Small intestine (tissue), 16 donors: ENCODE measurements at places on chromosomes 3 and 15. TPM values are rescaled to one million over a fixed set of nuclear protein-coding genes. Genes with fewer than 3 reads are reported as not detected.

Gene GOLGA6B
- polyA plus RNA-seq, result not detected

Gene MKRN3
- 0.39 TPM for polyA plus RNA-seq

- no peak for DNase-seq
- H3K27me3 ChIP-seq, result no peaks in the 10 kb centered on the region
- no peak overlapping the region for H3K4me3 ChIP-seq
- H3K4me1 ChIP-seq, result peaks cover 38% of the 10 kb centered on the region
Measured at GRCh38 chr15:77527164-77527778, 105.4 kb downstream of the LINGO1 start.

DNA sequence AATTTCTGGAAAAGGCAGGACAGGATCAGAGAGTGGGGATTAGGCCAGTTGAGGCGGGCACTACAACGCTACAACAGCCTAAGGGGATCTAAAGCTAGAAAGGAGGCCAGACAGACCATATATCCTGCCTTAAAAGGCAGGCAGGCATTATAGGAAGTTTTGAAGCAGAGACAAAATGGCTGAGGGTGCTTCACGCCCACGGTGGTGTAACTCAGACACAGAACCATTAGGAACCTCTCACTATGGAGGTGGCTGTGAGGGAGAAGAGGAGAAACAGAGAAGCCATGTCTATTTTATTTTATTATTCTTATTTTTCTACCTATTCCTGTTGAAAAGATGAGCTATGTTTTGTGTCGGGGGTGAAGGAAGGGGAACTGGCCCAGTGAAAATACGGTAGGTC is 2.1 kb upstream of the USP4 start:
- no peak for DNase-seq
- no peak overlapping the region for H3K27ac ChIP-seq
- peaks cover 12% of the 10 kb centered on the region for H3K4me1 ChIP-seq
- H3K36me3 ChIP-seq, result peaks cover 5% of the 10 kb centered on the region
- no peaks in the 10 kb centered on the region for H3K27me3 ChIP-seq

GRCh38 chr3:196251918-196252317 is 35.6 kb downstream of the SLC51A start:
- no peak overlapping the region for H3K4me3 ChIP-seq
- H3K27ac ChIP-seq, result no peak overlapping the region
- no peak for DNase-seq
- no peaks in the 10 kb centered on the region for H3K4me1 ChIP-seq

GRCh38 chr3:21654662-21655061 is 96.3 kb downstream of the ZNF385D start:
- H3K4me3 ChIP-seq, result no peak overlapping the region
- DNase-seq, result no peak
